Stimulated activated CD8-positive, alpha-beta memory T cell treated with anti-CD3 and anti-CD28 coated beads, Interleukin-7, amount 100 ng/mL, for 48 hours (primary cell): ENCODE measurements at places on chromosomes 11 and 22.

DNA sequence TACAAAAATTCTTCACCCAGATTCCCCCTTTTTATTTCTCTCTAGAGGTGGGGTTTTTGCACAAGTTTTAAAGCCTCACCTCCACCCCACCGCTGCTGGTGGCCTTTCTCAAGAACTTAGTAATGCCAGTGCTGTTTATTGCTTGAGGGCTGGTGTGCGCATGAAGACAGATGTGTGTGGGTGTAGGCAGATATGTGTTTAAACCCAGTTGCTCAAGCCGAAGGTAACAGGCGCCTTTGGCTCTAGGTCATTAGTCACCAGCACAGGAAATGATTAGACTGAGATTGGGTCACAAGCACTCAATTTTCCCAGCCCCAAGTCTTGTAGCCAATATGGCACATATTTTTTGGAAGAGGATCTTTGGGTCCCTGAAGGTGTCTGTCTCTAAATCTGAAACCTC lies 2.7 kb upstream of the CLMP start:
- DNase-seq, result no peak

DNA sequence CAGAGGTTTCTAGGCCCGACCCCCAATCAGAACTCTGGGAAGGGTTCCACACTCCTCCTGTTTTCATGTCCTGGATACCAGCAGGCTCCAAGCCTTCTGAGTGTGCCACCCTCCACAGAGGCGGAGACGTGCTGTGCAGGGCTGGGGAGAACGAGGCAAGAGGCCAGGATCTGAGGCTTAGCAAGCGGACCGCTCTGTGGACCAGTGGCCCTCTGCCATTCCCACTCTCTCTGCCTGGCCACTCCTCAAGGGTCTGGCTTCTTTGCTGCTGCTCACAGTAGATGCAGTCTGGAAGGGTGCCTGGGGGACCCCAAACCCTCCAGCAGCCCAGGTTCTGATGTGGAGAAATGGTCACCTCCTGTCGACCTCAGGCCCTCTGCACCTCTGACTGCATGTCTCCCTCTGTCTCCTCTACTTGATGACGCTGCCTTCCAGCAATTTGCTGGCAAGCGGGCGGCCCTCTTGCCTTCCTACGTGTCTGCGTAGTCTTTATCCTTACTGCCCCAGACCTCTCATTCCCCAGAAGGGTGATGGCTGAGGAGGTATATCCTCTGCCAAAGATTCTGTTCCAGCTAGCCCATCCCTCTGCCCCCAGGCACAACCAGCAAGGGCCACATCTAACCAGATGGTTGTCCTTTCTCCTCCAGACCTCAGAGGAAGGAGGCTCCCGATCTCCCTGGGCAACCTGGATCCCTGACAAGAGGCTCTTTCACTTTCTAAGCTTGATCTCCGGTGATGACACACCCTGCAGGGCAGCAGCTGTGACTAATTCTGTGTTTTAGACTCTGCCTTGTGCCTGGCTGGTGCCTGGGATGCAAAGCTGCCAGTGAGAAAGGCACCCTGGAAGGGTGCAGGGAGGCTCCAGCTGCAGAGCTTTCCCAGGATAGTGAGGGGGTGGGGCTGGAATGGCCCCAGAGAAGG lies 87.3 kb downstream of the NAT10 start:
- no peak for DNase-seq

DNA sequence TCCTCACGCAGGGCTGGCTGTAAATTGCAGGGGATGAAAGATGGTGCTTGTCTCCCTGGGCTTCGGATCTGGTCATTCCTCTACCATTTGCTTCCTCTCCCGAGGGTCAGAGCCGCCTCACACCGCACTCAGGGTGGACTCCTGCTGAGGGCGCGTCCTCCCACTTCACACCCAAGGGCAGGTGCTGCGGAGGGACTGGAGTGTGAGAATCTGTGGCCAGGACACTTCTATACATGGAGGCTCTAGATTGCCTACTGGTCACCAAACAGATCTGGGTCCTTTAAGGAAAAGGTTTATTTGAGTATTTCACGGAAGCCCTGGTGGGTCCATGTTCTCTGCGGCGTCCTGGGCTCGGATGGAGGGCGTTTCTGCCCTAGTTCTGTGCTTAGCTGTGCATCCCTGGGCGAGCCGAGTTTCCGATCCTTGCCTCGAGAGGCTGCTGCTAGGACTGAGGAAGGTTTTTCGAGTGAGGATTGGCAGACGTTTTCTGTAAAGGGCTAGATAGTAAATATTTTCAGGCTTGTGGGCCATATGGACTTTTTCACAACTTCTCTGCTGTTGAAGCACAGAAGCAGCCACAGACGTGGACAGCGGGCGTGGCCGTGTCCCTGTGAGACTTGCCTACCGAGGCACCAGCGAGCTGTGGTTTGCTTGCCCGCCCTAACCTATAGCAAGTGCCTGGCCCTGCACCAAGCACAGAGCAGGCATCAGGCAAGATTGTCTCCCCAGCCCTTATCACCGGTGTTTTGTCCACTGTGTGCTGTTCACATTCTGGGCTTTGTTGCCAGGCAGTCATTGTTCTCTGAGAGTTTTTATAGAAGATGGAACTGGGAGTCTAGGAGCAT lies 279.0 kb downstream of the TBC1D22A start:
- DNase-seq, result no peak

DNA sequence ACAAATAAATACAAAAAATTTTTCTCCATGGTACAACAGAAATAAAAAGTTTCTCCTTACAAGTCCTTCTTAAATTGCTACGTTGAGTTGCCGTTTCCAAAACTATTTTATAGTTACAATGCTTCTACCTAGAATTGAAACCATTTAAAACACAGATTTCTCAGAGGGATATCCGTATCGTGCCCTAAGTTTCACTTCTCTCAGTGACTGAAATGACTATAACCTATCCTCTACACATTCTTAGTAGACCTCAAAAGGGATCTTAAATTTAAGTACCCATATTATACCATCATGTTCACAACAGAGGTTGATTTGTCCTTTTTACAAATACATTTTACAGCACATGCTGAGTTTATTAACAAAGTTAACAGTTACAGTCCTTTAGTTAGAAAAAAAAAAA lies 44.1 kb downstream of the USP28 start:
- DNase-seq, result no peak

DNA sequence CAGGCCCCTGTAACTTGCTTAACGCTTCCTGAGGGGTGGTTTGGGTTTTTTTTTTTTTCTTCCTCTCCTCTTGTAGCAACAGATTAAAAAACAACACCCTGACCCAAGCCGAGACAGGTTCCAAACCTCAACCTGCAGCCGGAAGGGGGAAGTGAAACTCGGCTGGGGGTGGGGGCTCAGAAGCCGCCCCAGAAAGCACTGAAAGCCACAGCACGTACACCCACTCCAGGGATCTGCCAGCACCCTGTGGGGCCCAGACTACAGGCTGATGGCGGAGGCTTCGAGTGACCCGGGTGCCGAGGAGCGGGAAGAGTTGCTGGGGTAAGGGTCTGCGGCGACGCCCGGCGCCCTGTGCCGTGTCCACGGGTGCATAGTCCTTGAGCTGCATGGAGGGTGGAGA lies at the start of gene LSP1:
Gene LSP1 (plus strand): TSS at position 208 of the 400 bp plus-strand sequence. CDS start 61 bp downstream, at position 269.
- DNase-seq, result peak; percentile 80

- DNase-seq, result no peak
Observed at GRCh38 chr11:1448882-1449281, 37.7 kb downstream of the MOB2 start.

DNA sequence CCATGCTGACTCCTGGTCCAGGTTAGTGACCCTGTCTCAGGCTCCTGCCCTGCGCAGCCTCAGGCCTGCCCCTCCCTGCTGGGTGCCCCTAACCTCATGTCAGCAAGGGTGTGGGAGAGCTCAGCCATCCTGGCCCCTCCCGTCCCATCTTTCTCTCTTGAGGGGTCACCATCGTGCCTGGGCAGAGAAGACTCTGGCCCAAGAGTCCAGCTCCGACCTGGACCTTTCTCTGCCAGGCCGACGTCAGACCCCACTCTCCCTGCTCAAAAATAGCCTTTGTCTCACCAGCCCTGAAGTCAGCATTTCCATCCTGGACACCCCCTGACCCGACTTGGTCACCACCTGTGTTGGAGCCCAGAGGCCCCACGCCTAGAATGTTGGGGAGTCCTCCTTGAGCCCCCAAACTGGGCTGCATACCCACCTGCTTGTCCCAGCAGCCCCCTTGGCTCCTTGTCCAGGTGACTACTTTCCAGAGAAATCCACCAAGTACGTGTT lies 4.9 kb downstream of the SCGB1C1 start:
- DNase-seq, result no peak
